ENCODE measurements at places on chromosomes 11 and 22. TPM values are rescaled to one million over a fixed set of nuclear protein-coding genes. Genes with fewer than 3 reads are reported as not detected.

DNA sequence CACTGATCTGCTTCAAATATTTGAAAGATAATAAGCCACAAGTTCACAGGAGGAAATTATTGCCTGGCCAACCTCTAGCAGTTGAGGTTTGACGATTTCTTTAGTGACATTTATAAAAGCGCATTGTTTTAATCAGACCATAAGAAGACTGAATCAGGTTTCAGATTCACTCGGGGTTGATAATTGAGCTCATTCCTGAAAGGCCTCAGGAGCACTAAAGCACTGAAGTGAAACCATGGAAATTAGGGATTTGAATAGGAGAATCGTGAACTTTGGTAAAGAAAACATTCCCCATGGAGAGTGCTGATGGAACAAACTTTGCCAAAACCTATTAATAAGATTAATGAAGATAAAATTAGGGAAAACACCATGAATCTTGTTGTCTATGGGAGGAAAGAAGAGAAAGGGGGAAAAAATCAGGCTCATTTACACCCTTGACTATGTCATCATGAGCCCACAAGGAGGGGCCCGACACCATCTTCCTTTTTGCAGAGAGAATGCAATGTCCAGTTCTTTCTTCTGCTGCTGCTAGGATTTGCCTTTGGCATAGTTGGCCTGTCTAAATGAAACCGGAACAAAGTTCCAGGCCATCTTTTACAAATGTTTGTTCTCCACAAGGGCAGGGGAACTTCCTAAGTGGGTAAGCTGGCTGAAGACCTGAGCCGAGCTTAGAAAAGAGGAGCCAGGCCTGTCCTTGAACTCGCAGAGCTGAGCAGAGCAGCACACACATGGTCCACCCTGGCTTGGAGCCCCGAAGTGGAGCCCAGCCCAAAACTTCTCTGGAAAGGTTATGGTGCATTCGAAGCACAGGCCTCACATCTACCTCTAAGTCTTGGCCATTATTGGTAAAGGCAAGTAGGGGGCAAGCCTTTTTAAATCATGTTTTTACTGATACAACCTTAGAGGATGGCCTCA is 56.1 kb upstream of the EIF3M start:
- DNase-seq, result no peak

The TMEM191C gene
- 4.0 TPM for total RNA-seq

DNA sequence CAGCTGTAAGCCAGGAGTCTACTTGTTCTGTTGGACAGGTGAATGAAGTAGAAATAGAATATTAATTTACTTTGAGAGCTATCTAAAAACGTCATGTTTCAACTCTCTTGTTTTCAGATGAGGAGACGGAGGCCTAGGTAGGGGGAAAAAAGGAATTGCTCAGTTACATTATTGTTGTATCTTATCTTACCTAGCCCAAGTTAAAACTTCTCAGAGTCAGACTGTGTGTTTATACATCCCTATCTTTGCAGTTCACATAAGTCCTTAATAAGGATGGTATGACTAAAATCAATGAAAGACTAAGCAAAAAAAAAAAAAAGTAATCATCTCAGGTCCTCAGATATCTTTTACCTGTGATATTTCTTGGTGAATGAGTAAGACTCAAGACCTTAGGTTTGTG is 62.8 kb downstream of the TEAD1 start:
- no peak for DNase-seq

The KRTAP5-7 gene
- total RNA-seq, result 0.46 TPM
